Articular chondrocyte of knee joint (primary cell): ENCODE measurements at places on chromosomes 2 and 18. TPM values are rescaled to one million over a fixed set of nuclear protein-coding genes. Genes with fewer than 3 reads are reported as not detected.

FKBP7 gene
- 48.2 and 49.1 TPM in 2 replicates for total RNA-seq

KDSR gene
- 49.4 and 62.3 TPM in 2 replicates for total RNA-seq

HADHA gene
- total RNA-seq, result 162 and 171 TPM in 2 replicates

SMC6 gene
- 27.7 and 31.2 TPM in 2 replicates for total RNA-seq

TPO gene
- total RNA-seq, result not detected in 2 replicates

SLC23A3 gene
- 1.8 and 2.2 TPM in 2 replicates for total RNA-seq

TOGARAM2 gene
- under 0.01 and 0.26 TPM in 2 replicates for total RNA-seq

ZRANB3 gene
- total RNA-seq, result 12.0 and 13.5 TPM in 2 replicates

FHL2 gene
- 202 and 504 TPM in 2 replicates for total RNA-seq

NTSR2 gene
- not detected in 2 replicates for total RNA-seq

HOXD1 gene
- not detected in 2 replicates for total RNA-seq

IL1RL2 gene
- 3.3 and 3.7 TPM in 2 replicates for total RNA-seq

MC2R gene
- total RNA-seq, result not detected in 2 replicates

UGT1A5 gene
- not detected in 2 replicates for total RNA-seq

KLHL30 gene
- 0.22 and 0.39 TPM in 2 replicates for total RNA-seq

OTOS gene
- not detected in 2 replicates for total RNA-seq

SCN1A gene
- 0.11 and 0.13 TPM in 2 replicates for total RNA-seq

SNORC gene
- 0.65 and 1.2 TPM in 2 replicates for total RNA-seq

SULT1C4 gene
- 0.26 and 0.32 TPM in 2 replicates for total RNA-seq

ASXL3 gene
- not detected in 2 replicates for total RNA-seq

C2orf49 gene
- total RNA-seq, result 17.8 and 27.9 TPM in 2 replicates

GATA6 gene
- 1.4 and 2.3 TPM in 2 replicates for total RNA-seq

DLGAP1 gene
- total RNA-seq, result 14.4 and 17.4 TPM in 2 replicates
